ENCODE measurements at places on chromosomes 1 and 21. TPM values are rescaled to one million over a fixed set of nuclear protein-coding genes. Genes with fewer than 3 reads are reported as not detected.

GRCh38 chr1:238408737-238409136 is 518.0 kb upstream of the ZP4 start:
- DNase-seq: no peak

The OXCT2 gene
- 1.1 TPM for total RNA-seq

DNA sequence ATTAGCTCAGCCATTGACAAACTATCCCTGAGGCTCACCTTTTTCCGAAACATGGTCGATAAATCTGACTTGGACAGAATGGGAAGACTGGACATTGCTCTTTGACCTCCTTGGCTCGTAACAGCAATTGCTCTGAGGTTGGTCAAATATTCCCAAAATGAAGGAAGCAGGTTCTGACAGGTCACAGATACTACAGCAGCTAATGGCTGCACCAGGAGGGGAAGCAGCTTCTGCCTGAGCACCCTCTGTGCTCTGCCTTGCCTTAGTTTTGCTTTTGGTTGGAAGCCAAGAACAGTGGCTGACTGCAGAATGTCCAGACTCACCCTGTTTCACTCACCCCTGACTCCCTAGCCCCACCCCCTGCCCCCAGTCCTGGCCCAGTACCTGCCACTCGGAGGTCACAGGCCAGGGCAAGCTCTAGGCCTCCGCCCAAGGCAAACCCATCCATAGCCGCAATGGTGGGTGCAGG is 15.4 kb downstream of the ECHDC2 start:
- DNase-seq: no peak

The CAMSAP2 gene
- 55.7 TPM for total RNA-seq

- DNase-seq: no peak
Measured at GRCh38 chr1:218558271-218558810, 213.2 kb downstream of the TGFB2 start.

DNA sequence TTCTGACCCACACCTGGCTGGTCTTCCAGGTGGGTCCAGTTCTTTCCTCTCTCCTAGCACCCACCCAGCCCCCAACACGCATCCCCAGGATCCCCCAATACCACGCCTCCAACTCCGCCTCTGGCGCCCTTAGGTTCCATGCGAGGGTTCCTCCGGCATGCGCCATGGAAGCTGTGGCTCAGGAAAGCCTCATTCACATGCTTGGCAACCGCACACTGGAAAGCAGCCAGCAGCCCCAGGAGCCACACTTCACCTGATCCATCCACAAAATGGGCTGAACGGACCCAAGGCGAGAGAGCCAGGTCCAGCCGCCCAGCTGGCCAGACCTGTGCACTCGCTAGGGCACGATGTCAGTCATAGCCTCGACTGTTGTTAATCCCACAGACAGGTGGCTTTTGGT is 161.2 kb downstream of the PSMG1 start:
- DNase-seq: no peak

The ATP1A2 gene
- total RNA-seq: 0.72 TPM

- DNase-seq: peak; percentile 59
Measured at GRCh38 chr1:226604560-226605317, 56.2 kb downstream of the STUM start.

GRCh38 chr1:199302554-199302953 is 663.7 kb downstream of the PTPRC start:
- peak; percentile 69 for DNase-seq

DNA sequence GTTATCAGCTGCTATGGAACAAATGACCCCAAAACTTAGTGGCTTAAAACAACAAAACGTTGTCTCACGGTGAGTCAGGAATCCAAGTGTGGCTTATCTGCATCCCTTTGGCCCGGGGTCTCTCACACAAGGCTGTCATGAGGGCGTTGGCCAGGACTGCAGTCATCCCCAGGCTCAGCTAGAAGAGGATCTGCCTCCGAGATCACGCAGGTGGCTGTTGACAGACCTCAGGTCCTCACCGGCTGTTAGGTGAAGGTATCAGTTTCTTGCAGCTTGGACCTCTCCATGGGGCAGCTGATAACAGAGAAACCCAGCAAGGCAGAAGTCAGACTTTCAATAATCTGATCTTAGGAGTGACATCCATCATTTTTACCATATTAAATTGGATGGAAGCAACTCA is 52.7 kb upstream of the SYT6 start:
- peak; percentile 27 for DNase-seq

The ZSWIM5 gene
- 0.36 TPM for total RNA-seq

GRCh38 chr1:171138980-171139379 is 46.1 kb upstream of the FMO2 start:
- DNase-seq: no peak

DNA sequence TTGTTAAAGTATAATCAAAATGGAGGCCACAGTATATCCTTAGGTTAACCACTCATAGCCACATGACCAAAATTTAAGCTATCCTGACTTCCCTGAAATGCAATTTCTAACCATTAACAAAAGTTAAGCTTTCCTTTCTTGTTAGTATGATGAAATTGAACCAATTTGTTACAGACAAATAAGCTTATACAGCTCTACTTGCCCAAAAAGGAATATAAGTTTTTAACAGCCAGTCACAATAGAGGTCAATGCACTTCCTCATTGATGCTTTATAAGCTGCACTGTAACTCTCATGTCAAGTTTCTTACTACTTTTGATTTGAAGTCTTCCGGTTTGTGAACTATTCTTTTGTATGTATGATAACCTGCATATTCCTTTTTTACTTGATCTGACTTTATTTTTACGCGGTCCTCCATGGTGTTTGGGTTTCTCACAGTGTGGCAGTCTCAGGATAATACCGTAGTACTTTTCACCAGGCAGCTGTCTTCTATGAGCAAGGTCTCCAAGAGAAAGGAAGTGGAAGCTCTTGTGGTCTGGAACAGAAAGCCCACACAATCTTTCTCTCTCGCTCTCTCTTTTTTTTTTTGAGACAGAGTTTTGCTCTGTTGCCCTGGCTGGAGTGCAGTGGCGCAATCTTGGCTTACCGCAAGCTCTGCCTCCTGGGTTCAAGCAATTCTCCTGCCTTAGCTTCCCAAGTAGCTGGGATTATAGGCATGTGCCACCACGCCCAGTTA is 331.6 kb downstream of the SRGAP2C start:
- no peak for DNase-seq

DNA sequence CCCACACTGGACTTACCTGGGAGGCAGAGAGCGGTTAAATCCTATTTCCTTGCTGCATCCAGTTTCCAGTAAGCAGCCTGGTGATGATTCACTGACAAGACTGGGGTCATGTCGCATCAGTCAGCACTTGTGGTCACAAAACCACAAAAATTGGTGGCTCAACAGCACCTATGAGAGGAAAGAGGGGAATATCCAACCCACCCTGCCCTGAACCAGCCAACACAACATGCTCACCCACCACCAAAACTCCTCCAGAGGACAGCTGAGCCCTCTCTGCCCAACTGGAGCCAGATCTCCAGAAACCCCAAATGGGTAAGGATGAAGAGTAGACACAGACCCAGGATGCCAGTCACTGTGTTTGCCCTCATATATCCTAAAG is 64.0 kb downstream of the CD46 start:
- peak; percentile 76 for DNase-seq

DNA sequence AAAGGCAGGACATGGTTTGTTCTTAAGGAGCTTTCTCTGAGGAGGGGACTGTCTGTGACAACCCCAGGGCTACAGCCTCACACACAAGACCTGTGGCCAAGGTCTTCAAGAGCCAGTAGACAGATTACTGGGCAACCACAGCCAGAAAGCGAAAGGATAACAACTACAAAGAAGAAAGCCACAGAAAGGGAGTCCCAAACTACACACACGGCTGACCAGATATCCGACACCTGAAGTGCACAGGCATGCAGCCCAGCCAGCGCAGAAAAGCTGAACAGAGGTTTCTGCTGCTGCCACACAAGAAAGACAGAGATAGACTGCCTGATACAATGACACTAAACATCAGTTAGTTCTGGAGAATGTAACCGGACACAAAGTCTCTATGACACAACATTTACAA is 21.4 kb upstream of the NADK start:
- no peak for DNase-seq

The ADAMTSL4 gene
- total RNA-seq: 3.2 TPM

The KRTAP10-10 gene
- not detected for total RNA-seq

GRCh38 chr1:57752843-57753242 is 329.0 kb upstream of the DAB1 start:
- DNase-seq: no peak

The TMEM51 gene
- total RNA-seq: 0.59 TPM

GRCh38 chr21:45578176-45578801 is 36.0 kb upstream of the SLC19A1 start:
- DNase-seq: no peak

The F3 gene
- 7.4 TPM for total RNA-seq

DNA sequence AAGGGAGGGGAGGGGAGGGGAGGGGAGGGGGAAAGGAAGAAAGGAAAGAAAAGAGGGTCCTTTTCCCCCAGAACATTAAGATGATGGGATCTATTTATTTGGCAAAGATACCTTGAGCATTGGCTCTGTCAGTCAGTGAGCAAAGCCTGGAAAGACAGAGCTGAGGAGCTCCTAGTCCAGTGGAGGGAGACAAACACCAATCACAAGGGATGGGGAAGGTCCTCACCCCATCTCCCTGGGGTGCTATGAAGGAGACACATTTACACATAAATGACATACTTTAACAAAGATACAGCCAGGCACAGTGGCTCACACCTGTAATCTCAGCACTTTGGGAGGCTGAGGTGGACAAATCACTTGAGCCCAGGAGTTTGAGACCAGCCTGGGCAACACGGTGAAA is 154.9 kb upstream of the TIAM1 start:
- DNase-seq: no peak

The FCAMR gene
- total RNA-seq: not detected

GRCh38 chr1:179327679-179328078 is 34.1 kb downstream of the SOAT1 start:
- DNase-seq: no peak

DNA sequence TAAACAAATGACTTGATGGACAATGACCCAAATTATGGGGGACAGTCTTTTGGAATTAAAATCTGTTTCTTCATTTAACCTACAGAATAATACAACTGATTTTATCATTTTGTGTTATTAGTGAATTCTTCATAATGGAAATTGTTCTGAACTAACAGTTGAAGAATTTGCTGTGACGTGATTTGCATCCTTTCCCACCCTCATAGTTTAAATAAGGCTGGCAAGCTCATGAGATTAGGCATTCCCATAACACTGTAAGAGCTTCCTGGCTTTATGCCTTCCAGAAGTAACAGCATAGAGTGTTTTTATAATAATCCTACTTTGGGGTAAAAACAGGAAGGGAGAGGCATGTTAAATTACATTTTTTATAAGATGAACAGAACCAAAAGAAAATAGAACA is 95.7 kb downstream of the ATP6V1G3 start:
- DNase-seq: peak; percentile 45

DNA sequence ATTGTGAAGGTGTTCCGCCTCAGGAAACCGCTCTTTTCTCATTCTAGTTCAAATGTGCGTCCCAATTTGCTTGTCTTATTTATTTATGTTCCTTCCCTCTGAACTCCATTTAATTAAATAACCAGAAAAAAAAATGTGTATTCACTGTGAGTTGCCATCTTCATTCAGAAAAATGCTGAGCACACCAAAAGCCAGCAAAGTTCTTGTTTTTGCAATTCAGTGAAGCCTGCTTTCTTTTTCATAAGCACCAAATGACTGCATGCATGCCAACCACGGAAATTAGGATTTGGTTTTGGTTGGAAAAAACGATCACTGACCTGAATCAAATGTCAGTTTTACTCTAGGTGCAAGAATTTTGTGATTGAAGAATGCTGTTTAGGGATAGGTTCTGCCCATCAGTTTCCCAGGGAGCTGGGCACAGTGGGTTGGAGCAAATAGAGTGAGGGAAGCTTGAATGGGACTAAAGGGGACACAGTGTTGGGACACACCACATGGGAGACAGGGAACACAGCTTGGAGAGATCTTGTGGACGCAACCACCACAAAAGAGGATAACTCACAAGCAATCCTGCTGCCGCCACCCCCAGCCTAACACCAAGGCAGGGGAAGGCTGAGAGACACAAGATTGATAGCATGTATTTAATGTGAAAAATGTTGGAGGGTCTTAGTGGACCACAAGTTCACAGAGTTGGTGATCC is 183.4 kb upstream of the GALNT2 start:
- DNase-seq: no peak

DNA sequence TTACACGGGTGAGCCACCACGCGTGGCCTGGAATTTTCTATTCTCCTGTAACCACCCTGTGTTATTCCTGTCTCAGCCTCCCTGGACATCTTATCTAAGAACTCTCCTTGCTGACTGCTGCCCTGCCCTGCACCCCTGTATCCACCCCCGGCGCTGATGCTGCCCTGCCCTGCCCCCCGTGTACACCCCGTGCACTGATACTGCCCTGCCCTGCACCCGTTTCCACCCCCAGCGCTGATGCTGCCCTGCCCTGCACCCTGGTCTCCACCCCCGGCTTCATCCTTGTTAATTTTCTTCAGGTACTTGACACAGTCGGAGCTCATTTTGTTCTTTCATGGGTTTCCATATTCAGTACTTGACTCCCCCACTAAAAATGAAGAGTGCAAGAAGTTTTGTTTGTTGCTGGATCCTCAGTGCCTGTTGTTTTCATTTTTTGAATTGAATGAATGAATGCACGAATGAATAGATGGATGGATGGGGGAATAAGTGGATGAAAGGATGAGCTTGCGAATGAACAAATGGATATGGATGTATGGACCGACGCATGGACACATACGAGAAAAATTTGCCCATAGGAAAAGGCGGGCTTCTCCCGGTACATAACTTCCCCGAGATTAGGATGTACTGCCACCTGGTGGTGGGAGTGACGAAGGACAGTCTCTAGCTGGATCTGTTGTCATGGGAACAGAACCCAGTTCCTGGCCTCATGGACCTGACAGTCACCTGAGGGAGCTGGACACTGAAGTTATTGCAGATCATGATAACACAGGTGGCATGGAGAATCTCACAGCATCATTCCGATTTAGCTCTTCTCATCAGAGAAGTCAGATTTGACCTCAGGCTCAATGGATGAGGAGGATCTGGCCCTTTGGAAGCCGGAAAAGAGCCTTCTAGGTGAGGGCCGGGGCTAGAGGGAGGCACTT is 14.9 kb downstream of the AADACL4 start:
- peak; percentile 98 for DNase-seq
